ENCODE measurements at places on chromosomes 4 and X.

DNA sequence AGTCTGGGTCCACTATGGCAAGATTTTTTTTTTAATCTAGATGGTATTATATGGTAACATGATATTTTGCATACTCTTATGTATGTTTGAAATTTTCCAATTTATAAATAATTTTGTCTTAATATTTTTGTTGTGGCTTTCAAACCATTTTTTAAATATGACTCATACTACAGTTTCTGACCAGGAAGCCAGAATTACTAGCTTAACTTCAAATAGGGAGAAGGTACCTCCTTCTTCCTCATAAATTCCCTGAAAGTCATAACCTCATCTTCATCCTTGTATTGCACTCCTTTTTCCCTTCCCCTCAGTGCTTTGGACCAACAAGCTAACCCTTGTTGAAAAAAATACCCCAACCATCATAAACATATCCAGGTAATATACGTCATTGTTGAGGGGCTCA is 21.6 kb downstream of the ARAP2 start:
- DNase-seq = no peak

DNA sequence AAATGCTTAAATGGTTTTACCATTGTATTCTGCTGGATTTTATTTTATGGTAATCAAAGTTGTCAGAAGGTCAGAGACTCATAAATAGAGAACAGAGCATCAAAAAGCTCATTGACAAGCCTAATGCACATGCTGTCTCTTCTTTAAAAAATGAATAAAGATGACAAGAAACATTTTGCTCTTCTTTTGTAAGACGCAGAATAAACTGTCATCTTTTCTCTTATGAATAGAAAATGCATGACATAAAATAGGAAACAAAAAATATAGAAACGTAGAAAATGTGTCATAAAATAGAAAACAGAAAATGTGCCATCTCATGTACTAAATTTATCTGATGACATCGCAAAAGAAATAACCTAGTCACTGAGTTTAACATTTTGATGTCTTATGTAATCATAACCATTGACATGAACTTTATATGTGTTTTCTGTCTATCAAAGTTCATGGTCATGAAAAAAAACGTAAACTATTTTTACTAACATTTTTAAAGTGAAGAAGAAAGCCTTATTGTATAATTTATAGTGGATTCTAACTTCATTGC is 484.1 kb downstream of the TRIML1 start:
- DNase-seq = no peak

DNA sequence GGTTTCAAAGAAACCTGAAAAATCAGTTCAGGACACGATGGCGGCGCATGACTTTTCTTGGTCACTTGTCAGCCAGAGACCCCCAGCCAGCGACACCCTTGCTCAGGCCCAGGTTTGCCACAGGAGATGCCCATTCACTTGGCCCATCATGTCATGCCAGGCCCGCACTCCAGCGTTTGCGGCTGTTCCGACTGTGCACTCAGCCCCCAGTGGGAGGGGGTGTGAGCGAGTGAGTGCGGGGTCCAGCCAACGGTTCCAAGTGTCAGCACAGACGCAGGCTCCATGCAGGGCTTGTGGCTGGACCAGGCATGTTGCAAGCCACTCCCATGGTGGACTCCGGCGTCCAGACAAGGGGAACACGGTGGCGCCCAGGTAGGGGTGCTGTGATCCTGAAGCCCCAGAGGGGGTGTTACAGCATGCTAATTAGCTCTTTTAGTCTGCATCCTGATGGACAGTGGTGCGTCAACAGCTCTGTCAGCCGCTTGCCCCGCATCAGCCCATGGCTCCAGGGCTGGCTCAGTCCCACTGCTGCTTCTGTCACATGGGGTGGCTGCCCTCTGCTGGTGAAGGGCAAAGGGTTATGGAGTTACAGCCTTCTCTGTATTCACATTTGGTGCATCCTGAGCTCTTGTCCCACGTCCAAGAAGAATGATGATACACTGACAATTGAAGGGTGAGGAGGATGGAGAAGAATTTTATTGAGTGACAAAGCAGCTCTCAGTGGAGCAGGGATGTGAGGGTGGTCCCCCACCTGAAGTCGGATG is 3.7 kb upstream of the MAEA start:
- DNase-seq = peak; percentile 11

- DNase-seq = no peak
Observed at GRCh38 chr4:7457201-7458065, 22.7 kb upstream of the PSAPL1 start.

DNA sequence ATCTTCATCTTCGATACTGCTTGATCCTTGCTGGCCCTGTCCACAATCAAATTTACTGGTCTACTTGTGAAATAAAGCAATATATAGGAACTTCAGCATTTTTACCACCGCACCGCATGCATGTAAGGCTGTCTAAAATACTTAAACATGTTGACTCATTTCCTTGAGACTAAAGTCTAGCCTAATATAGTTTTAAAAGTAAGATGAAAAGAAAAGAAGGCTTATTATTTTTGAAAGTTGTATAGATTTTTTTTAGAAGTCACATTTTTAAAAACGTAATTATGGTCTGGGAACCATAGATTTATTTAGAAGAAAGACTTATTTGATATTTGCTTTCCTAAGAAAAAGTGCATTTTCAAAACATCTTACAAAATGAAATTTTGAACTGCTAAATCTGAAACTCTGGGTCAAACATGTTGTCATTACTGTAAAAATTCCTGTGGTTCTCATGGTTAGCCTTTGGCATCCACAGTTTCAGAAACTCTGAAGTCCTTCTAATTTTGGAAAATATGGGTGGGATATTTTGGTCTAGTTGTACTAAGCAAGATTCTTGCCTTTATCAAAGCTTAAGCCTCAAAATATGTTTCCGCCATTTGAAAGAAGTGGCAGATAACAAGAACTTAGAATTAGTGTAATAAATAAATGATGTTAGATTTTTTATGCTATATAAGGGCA is 423.5 kb upstream of the CTSO start:
- DNase-seq = peak; percentile 26

GRCh38 chr4:125758438-125758837 is 443.7 kb downstream of the FAT4 start:
- DNase-seq = no peak

- DNase-seq = no peak
Observed at GRCh38 chrX:71017396-71017939, 50.7 kb downstream of the SNX12 start.

GRCh38 chrX:24515447-24515846 is 50.4 kb downstream of the PDK3 start:
- no peak for DNase-seq

DNA sequence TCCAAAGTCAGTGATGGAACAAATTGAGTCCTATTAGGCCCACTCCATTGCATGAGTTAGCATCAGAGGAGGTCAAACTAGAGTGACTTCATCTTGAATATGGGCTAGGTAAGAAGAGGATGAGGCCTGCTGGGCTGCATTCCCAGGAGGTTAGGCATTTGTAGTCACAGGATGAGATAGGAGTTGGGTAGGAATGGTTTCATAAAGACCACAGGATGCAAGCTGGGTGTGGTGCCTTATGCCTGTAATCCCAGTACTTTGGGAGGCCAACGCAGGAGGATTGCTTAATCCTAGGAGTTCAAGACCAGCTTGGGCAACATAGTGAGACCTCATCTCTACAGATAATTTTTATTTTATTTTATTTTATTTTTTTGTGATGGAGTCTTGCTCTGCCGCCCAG is 26.8 kb downstream of the PDGFRA start:
- DNase-seq = no peak

DNA sequence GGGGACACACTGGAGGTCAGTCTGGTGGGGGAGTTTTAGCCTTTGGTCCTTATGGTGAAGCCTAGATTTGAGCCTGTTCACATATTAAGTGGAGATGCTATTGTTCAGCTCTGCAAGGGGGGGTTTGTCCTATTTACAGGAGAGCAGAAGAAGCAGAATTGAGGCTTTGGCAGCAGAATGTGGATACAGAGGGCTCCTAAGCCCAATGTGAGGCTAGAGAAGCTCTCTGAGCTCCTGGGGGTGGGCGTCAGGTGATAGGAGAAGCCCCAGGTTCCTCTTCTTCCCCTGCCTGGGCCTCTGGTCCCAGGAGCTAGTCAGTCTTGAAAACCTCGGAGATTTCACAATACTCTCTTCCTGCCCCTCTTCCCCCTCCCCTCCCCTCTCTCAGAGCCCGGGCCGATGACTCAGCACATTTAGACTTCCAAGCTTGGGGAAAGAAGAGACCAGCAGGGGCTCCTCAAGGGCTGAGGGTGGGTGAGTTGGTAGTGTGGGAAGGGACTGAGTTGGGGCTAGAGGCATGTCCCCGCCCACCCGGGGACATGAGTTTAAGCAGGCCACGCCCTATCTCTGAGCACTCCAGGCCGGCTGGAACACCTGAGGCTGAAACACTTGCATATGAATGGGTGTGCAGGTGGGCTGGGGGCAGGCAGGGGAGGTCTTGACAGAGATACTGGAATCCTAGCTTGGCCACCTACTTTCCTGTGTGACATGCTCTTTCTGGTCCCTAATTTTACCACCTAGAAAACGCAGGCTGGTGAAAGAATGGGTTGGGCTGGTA is 3.4 kb downstream of the TFE3 start:
- peak; percentile 84 for DNase-seq

- DNase-seq = no peak
Observed at GRCh38 chrX:2521927-2522386, 21.2 kb upstream of the DHRSX start.

DNA sequence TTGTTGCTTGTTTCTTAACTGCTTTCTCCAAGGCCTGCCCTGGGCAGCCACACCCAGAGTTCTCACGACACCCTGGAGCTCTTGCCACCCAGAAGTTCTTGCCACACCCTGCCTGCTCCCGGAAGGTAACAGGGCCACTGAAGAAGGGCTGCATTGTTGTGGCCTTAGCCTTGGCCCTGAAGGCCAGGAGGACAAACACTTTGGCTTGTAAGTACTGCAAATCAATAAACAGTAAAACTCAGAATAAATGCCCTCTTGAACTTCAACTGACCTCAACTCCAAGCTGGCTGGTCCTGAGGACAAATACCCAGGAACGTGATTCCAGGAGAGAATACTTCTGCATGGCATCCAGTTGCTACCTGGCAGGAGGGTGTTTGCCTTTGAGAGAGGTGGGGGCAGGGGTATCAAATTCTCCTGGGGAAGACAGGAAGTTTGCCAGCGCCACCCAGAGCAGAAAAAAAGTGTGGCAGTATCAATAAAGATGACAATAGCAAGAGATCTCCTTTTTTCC is 54.1 kb downstream of the TLR10 start:
- DNase-seq = peak; percentile 16

DNA sequence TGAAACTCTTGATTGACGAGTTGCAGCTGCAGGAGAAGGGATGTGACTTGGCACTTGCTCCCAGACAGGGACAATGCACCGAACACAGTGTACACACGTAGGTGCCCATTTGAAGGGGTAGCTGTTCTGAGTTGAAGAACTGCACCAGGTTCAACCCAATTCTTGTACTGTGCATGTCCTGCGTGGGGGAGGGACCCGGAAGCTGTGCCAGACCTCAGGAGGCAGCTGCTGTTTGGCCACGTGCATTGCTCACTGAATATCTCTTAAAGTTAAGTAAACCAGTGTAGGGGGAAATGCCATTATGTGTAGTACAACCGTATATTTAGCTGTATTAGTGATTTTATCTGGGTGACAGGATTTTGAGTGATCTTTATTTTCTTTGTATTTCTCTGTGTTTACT is 12.0 kb upstream of the RBBP7 start:
- peak; percentile 3 for DNase-seq

GRCh38 chrX:10529344-10529743 is 91.0 kb downstream of the MID1 start:
- no peak for DNase-seq

DNA sequence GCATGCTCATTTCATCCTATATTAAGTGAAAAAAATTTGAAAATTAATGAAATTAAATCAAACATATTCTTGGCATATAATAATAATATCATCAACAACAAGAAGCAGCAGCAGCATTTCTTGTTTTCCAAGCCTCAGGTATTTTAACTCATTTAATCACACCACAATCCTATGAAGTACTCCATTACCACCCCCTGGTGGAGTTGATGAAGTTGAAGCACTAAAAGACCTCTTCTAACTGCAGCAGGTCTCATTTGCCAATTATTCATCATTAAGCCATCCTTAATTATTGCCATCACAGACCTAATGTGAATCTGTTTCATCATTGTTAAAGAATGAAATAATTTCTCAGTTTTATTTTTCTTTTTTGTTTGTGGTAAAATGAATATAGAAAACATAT is 801.4 kb upstream of the GRID2 start:
- peak; percentile 4 for DNase-seq

DNA sequence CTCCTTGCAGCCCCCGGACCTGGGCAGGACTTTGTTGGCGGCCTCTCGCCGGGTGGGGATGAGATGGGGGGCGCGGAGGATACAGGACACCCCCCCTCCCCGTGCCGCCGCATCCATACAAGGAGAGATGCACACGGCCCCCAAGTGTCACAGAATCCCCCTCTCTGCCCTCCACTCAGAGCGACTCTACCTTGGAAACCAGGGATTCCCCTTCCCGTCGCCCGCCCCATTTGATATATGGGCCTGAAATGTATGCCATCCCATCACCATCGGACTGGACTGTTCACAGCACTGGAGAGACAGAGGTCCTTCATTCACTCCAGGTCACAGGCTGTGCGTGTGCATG is 426 bp downstream of the PORCN start:
- no peak for DNase-seq

- no peak for DNase-seq
Observed at GRCh38 chr4:39812500-39812899, 114.6 kb downstream of the UBE2K start.

DNA sequence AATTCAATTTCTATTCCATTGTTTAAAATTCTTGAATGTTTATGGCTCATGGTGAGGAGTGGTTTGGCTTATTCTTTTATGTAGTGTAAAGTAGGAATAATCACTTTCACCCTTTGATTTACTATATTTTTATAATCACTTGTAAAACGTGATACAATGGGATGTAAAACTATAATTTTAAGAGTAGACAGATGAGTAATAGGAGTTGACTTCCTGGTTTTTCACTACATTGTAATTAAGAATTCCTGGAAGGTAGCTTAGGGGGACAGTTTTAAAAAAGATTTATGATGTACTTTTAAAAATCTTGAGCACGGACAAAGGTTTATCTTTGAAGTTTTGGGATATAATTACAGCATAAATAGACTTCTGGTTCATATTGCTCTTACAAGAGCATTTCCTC is 65.3 kb downstream of the PDGFC start:
- DNase-seq = no peak

DNA sequence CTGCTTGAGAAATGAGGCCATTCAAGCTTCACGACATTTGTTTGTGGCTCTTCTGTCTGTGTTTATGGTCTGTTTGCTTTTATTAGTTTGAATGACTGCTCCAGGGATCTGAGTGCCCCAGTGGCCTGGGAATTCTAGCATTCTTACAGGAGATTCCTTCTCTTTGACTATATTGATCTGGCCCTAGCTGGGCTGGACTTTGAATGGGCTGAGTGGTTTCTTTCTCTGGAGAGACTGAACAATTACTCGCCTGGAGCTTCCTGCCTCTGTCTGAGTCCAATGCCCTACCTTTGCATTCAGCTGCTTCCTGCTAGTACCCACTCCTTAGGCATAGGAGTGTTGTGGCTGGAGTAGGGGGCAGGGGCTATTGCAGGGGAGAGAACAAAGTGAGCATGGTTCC is 51.2 kb upstream of the EDA start:
- DNase-seq = no peak

All from urothelium cell line (cell line).